Activated CD8-positive, alpha-beta memory T cell treated with anti-CD3 and anti-CD28 coated beads for 1 hour (primary cell): ENCODE measurements at places on chromosomes 2 and 18.

GRCh38 chr2:101776172-101777043, 78.9 kb downstream of the MAP4K4 start:
- no peak for DNase-seq

DNA sequence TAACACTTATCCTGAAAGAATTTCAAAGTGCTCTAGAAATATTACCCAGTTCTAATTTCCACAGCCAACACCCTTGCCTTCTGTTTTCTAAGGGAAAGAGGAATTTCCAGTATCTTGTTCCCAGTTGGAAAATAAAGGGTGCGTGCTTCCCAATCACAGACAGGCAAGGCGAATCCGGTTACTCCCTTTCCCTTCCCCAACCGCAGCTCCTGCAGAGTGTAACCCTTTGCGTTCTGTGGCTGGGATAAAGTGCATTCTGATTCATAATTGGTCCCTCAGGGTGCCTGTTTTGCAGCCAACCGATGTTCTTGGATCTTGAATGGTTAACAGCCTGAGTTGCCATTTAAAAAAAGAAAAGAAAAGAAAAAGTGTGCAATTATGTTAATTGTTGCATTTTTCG, 40.6 kb upstream of the PGAP1 start:
- DNase-seq: no peak

- no peak for DNase-seq
Observed at GRCh38 chr2:20609349-20609994, 41.4 kb downstream of the HS1BP3 start.

- DNase-seq: no peak
Observed at GRCh38 chr2:14676371-14676770, 43.9 kb downstream of the LRATD1 start.

DNA sequence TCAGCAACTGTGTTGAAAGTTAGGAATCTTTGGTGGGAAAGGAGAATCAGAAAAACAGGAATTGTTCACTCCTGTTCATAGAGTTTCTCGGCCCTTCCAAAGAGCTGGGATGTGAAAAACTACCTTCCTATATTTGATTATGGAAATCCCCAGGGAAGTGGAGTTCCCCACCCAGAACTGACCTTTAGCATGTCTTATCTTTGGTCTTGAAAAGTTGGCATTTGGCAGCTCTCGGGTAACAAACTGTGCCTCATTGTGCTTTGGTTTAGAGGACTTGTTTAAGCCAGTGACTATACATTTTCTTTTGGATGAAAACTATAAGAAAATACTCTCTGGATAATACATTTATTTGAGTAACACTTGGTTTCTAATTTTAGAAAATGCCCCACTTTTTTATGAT, 51.3 kb upstream of the CERS6 start:
- no peak for DNase-seq

GRCh38 chr2:2662847-2663356, 331.8 kb upstream of the MYT1L start:
- DNase-seq: no peak

GRCh38 chr2:241506793-241507429, 1.5 kb downstream of the STK25 start:
- DNase-seq: no peak

DNA sequence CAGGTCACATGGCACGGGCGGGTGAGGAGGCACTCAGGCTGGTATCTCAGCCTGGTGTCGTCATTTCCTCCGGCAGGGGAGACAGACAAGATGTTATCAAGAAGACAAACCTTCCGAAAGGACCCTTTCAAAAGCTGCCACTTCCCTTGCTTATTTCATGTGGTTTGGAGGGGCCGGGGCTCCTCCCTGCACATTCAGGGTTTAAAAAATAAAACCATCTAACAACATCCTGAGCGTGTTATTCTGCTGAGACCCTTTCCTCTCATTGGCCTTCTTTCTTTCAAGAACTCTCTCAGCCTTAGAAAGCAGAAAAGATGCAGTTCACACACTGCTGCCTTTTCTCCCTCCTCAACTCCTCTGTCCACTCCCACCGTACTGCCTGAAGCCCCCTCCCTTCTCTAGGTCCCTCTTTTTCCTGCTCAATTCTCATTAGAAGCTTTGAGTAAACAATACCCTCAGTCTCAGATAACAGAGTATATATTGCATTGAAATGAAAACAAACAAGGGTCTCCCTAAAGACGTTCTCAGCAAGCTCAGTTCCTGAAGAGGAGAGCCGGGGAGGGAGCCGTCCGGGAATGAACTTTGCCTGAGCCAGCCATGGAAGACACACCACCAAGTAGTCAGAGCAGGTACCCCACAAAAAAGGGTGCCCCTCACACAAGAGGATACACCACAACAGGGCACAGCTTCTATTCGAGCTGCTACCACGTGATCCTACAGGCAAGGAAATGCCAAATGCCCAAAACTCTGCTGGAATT, 9.7 kb downstream of the SMAD7 start:
- peak; percentile 69 for DNase-seq

DNA sequence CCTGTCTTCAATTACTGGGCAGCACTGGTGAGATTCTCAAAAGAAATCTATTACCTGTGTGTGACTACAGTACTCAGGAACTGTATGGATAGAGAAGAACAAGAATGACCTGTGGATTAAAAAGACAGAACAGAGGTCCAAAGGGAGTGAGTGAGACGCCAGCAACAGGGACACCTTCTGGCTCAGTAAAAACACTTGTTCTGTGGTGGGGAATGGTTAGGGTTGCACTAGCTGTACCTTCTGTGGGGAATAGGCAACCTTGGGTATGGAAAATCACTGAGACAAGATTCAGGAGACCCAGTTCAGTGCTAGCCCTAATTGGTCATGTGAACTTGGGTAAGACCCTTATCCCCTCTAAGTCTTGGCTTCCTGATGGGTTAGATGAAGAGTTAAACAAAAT, 986.0 kb downstream of the TSN start:
- DNase-seq: no peak

DNA sequence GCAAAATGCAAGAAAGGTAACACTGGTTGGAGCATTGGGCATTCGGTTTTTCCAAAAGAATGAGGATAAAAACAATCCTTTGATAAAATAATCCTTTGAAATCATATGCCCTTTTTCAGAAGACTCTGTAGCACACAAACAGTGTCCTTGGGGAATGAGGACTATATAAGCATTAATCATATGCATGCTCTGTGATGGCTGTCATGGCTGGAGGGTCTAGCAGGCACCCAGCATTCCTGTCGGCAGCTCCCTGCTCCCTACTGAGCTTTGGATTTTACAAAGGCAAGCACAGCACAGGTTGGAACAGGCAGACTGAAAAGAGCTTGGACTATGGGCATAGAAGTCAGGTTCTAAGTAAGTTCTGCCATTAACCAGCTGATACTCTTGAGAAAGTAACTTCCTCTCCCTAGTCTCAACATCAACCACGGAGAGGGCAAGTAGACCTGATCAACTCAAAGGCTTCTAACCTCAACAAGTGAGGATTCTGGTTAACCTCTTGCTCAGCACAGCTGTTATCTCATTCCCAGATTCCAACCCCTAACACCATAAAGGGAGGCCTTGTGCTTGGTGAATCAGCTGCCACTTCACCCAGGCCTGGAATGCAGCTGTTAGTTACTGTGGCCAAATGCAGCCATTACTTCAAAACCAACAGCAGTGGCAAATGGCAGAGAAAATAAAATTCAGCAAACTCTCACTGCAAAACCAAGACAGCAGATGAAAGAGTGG, 29.5 kb downstream of the GALNT14 start:
- no peak for DNase-seq

DNA sequence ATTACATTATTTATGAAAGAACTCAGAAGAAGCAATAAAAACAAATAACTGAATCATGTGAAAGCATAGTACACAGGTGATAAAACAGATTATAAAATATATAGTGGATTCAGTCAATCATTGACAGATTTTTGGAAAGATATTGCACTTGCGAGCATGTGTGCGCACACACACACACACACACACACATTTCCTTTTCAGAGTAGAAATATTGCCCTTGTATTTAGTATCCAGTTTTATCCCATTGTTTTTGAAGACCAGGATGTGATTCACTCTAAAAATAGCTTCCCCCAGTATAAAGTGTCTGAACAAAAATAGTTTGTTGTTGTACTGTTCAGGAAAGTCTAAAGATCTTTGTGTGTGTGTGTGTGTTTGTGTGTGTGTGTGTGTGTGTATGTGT, 145.5 kb downstream of the CALCRL start:
- DNase-seq: no peak

GRCh38 chr2:96769814-96770213, 9.1 kb downstream of the CNNM4 start:
- DNase-seq: no peak

DNA sequence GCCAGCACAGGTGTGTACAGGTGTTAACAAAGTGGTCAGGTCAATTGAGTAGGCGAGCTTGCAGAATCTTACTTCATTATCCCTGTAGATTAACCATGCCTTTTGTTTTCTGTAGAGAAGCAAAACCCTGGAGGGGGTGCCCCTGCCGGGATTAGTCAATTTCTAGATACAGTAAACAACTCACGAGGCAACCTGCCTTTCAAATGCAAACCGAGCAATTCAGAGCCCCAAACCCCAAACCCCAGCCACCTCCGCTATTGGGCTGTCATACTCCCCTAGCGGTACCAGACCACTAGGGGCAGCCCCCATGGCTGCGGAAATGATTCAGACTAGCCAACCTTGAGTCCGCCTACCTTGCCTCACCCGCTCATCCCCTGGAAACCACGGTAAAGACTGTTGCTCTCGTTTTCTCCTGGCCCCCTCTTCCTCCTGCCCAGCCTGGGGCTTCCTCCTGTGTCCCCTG, 61.4 kb upstream of the KIF5C start:
- DNase-seq: peak; percentile 33

DNA sequence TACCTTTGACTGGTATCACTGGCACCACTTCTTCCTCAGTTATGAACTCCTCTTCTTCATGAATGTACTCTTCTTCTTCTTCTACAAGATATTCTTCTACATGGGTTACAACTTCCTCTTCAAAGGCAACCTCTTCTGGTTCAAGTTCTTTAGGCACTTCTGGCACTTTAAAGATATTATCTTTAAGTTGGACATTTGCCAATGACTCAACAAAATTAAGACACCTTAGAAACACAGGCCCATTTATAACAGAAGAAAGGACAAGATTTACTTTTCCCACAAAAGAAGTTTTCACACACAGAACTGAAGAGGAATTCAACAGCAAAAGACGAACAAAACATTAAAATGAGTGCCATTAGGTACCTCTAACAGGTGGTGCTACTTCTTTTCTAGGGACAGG, 127.3 kb downstream of the TTN start:
- DNase-seq: no peak

GRCh38 chr2:213688133-213688532, 403.9 kb downstream of the SPAG16 start:
- no peak for DNase-seq

GRCh38 chr2:20419752-20420151, 27.1 kb upstream of the RHOB start:
- DNase-seq: no peak

DNA sequence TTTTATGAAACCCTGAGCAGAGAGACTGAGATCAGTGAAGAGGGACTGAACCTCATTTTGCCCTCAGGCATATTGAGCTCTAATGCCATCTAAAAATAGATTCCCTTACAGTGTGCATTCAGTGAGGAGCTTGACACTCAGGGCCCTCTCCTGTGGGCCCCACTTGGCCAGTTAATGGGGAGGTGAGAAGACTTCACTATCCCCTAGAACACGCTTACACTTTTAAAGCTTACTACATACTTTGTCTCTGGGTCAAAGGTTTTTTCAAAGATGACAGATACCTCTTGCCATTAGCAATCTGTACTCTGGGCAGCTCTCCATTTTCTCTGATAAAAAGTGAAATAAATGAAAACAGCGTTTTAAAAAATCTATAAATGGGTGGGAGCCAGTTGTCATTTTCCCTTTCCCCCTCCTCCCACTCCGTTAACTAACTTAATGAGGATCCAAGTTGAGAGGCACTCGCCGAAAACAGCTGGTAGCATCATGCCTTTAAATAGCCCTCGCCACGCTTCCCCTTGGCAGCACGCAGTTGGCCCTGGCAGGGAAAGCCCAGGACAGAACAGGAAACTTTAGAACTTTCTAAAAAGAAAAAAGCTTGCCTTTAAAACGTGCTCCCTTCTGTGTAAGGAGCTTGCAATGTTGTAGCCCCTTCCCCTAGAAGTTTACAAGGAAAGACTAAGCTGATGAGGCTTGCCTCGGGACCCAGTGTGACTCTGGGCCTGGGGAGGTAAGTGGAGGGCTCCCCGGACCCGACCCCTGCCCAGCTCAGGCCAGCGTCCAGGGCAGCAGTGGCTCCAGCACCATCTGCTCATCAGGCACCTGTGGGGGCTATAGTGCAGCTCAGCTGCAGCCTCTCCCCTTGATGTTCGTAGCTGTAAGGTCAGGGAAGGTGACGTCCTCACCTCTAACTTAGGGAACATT, 58.8 kb upstream of the FOSL2 start:
- no peak for DNase-seq

GRCh38 chr2:109287413-109287812, 158.4 kb downstream of the SH3RF3 start:
- DNase-seq: no peak

GRCh38 chr2:80073134-80073561, 231.4 kb downstream of the LRRTM1 start:
- DNase-seq: no peak

GRCh38 chr2:107064750-107065149, 178.8 kb upstream of the ST6GAL2 start:
- no peak for DNase-seq

DNA sequence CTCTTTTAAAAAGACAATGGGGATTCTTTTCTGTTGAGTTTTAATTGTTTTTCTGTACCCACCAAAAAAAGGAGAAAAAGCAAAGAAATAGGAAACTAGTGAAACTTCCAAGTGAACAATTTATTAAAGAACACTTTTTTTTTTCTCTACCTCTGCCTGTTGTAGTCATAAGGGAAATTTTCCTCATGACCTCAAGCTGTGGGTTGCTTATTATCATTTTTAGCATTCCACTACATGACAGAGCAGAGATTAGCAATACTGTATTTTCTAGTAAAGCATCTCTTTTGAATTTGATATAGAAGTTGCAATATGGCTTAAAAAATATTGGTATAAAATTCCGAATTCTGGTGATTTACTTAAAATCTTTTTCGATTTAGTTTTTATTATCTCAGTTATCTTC, 87.9 kb upstream of the LRRTM1 start:
- no peak for DNase-seq

- no peak for DNase-seq
Observed at GRCh38 chr2:62858231-62858832, 152.8 kb downstream of the EHBP1 start.

DNA sequence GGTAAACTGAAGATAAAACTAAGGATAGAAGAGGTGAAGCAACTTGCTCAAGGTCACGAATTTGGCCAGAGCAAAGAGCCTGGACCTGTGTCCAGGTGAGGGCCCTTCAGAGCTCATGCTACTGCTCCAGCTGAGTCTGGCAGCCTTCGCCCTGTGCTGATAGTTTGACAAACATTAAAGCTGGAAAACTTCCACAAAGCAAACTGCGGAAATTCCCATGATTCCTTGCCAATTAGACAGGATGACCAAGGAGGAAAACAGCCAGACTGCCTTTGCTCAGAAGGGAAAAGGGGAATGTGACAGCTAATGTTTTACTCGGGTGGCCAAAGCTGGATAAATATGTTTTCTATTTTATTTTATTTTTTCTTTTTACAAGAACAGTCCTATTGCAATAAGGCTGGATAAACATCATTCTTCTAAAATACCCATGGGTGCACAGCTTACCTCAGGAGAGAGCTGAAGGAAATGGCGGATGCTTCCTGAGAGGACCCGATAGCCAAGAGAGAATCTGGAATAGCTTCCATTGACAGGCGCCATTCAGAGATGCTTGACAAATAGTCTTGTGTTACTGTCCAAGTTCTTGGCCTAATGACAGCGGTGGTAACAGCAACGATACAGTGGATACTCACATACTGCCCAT, 5.3 kb upstream of the CTAGE1 start:
- DNase-seq: no peak

GRCh38 chr2:43762286-43762685, 11.6 kb upstream of the DYNC2LI1 start:
- DNase-seq: no peak
